Midbrain (tissue), 1 donor: ENCODE measurements at places on chromosomes 5 and 9.

- no peak for DNase-seq
These were observed 52.5 kb upstream of the ZBTB43 start for GRCh38 chr9:126752376-126752775.

DNA sequence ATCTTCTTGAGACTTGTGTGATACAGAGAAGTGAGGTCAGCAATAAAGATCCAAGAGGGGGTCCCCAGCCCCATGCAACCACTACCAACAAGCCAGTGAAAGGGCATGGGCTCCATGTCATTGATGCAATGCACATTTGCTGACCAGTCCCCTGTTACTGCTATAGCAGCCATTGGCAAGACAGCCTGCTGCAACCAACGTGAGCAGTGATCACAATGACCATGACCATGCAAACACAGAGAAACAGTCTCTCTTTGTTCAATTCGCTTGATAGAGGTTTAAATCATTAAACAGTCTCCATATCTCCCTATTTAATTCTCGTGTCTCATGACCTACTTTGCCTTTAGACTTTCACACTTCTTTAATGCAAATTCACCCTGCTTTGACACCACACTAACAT, 30.0 kb upstream of the FOXB2 start:
- DNase-seq: peak; percentile 24

DNA sequence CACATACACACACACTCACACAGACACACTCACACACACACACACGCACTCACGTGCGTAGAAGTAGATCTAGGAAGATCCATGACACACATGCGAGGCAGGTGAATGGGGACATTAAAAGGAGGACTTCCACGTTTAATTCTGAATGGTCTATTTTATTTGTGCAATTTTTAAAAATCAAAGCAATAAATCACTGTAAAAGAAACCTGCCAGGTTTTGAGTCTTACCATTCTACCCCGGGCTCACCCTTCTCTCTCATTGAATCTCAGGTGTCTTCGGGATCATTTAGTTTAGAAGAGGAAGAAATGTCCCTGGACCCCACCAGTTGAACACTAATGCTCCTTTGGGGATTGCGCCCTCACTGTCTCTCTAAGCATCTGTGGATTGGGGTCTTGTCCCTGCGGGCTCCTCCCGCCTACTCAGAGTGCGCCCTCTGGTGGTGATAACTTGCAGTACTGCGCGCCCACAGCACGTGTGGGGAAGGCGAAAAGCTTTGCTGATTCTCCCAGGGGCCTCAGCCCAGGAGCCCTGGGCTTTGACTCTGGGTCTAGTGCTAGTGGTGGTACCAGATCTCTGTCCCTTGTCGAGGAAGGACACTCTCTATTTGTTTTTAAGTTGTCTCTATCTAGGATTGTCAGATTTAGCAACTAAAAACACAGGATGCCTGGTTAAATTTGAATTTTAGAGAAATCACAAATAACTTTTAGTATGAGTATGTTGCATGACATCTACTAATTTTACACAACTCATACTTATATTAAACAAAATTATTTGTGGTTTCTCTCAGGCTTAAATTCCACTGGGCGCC, 34.8 kb downstream of the BOD1 start:
- DNase-seq: peak; percentile 31

- no peak for DNase-seq
These were observed 1269.2 kb downstream of the EFNA5 start for GRCh38 chr5:106401561-106401960.

GRCh38 chr5:172801179-172801671, 30.2 kb upstream of the DUSP1 start:
- DNase-seq: no peak

GRCh38 chr5:14628346-14628745, 36.2 kb upstream of the OTULIN start:
- no peak for DNase-seq

GRCh38 chr5:97102010-97102470, 40.4 kb downstream of the LIX1 start:
- DNase-seq: no peak

DNA sequence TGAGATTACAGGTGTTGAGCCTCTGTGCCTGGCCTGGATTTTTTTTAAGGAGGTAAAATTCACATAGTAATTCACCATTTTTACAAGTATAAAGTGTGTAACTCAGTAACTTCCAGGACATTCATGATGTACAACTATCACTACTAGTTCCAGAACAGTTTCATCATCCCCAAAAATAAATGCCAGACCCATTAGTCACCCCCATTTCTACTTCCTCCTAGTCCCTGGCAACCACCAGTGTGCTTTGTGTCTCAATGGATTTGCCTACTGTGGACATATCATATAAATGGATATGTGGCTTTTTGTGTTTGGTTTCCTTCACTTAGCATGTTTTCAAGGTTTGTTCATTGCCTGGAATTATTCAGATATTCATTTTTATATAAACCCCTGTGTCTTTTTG, 72.5 kb upstream of the PANK3 start:
- DNase-seq: no peak

DNA sequence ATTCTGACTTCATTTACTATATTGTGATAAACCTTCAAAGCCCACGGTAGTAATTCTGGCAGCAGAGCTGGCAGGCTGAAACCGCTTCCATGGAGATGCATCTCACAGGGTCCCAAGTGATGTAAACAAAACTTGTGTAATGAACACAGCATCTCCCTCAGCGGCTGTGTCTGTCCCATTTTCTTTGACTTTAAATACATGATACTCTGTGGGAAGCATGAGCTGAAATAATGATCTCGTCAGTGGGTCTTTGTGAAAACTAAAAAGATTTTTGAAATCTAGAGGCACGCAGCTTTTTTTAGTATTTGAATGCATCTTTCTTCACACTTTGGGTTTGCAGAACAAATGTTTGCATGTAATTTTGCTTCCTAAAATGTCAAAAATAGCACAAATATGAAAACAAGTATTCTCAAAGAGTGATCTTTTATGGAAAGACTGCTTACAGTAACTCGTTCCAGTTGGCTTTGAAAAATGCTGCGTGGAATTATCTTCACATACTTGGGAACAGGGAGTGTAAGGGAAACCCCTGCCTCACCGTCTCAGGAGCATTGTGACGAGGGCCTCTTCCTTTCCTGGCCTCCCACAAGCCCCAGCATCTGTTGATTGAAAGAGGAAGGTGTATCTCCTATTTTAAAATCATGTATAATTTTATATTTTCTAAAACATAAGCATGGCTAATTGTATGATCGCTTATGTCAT, 18.1 kb upstream of the LPCAT1 start:
- no peak for DNase-seq

GRCh38 chr5:6188976-6189375, 189.4 kb downstream of the MED10 start:
- DNase-seq: no peak

- no peak for DNase-seq
These were observed 20.2 kb upstream of the SMIM15 start for GRCh38 chr5:61182449-61182848.

GRCh38 chr9:125487842-125488241, 219.2 kb downstream of the MAPKAP1 start:
- no peak for DNase-seq
